ENCODE measurements at places on chromosomes 2 and 18.
A peak's percentile ranks its signal among the peaks of the same experiment; 100 is the strongest.

GRCh38 chr18:6198585-6198984 is 216.1 kb downstream of the L3MBTL4 start:
- no peak for DNase-seq

DNA sequence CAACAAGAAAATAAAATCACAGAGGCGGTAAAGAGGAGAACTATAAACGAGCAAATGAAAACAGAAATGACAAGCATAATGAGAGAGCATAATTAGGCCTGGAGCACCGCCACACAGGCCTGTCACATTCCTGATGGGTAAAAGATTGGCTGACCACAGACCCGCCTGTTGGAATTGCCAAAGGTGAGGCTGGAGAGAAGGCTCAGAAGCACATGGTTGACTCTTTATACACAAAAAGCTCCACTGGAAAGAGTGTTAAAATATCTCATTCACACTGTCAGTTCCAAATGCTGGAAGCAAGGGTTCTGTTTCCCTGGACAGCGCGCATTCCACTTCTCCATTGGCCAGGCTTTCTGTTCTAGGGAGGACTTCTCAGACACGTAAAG is 5.9 kb upstream of the LGALSL start:
- DNase-seq, result no peak

DNA sequence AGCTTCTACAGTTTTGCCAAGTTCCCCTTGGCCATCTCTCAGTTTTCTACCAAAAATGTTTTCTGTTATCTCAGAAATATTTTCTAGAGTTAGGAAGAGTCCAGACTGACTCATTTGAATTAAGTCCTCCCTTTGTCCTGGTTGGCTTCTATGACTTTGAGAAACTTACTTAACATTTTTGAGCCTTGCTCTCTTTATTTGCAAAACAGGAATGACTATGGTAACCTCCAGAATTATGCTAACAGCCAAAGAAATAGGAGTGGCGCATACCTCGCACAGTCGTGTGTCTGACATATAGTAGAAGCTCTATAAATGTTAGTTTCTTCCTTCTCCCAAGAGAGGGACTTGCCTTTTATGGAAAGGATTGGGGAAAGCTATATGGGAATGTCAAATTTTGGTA is 841.1 kb downstream of the TSN start:
- no peak for DNase-seq

- no peak for DNase-seq
These were observed 23.5 kb downstream of the TNS1 start for GRCh38 chr2:217979151-217979811.

DNA sequence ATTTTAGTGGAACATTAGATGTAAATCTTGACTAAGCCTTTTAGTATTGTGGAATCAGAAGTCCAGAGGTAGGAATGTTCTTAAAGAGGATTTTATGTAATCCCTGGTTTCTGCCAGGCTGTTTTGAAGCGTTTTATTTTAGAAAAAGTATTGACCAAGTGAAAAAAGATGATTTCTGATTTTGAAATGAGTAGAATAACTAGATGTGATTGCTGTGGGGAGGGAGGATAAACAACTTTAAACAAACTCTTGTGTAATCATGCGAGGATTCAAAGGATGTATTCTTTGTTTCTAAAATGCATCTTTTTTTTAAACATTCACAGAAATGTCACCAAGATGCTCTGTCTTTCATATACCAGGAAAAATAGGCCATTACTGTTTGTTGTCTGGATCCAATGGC is 53.9 kb downstream of the PHLPP1 start:
- DNase-seq, result no peak

DNA sequence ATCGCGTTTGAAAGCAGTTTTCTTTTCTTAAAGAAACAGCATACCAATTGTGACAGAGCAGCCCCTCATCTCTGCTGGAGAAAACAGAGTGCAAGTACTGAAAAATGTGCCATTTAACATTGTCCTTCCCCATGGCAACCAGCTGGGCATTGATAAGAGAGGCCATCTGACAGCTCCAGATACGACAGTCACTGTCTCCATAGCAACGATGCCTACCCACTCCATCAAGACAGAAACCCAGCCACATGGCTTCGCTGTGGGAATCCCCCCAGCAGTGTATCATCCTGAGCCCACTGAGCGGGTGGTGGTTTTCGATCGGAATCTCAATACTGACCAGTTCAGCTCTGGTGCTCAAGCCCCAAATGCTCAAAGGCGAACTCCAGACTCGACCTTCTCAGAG is 9.5 kb downstream of the GRHL1 start:
- DNase-seq, result no peak

DNA sequence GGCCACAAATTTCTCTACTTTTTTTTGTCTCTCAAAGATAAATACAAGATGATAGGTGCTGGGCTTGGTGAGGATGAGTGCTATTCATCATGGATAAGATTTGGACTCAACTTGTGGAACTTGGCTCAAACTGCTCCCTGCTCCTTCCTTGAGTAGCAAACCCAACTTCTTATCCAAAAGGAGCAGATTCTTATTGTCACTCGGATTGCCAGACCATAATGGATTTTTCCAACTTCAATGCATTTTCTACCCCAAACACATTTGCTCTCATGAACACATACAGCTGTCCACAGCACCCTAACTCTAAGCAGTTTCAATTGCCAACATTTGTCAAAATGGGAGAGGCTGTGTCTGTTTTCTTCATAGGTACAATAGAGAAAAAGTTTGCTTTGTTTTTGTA is 99.5 kb upstream of the APCDD1 start:
- no peak for DNase-seq

GRCh38 chr2:106552921-106553320 is 65.8 kb downstream of the CD8B2 start:
- DNase-seq, result no peak

DNA sequence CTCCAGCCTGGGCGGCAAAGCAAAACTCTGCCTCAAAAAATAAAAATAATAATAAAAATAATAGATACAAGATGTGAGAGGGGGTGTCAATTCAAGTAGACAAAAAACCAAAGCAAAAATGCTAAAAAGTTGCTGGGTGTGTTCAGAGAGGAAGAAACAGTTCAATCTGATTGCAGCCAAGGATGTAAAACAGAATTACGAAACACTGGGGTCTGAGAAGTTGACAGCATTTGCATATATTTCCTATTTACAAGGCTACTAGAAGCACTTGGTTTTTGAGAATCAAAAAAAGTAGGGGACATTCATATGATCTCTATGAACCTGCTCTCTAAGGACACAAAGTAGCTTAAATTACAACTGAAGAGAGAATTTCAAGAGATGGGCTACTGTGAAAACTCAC is 7.6 kb downstream of the TRIP12 start:
- no peak for DNase-seq

GRCh38 chr2:220424561-220424960 is 797.1 kb downstream of the SLC4A3 start:
- no peak for DNase-seq

DNA sequence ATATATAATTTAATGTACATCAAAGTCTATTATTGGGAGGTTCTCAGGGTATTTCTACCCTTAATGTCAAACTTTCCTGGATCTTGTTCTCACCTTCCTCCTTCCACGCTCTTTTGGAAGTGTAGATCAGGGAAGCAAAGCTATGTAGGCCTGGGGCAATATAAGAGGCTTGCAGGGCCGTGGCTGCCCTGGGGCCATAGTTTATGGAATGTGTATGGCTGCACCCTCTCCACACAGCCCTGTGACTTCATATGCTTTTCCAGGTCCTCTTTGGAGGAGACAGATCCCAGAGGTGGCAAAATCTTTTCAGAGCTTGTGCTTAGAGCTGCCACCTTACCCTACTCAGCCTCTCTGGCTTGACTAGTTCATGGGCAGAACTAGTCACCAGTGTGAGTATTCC is 82.9 kb downstream of the PLB1 start:
- no peak for DNase-seq

DNA sequence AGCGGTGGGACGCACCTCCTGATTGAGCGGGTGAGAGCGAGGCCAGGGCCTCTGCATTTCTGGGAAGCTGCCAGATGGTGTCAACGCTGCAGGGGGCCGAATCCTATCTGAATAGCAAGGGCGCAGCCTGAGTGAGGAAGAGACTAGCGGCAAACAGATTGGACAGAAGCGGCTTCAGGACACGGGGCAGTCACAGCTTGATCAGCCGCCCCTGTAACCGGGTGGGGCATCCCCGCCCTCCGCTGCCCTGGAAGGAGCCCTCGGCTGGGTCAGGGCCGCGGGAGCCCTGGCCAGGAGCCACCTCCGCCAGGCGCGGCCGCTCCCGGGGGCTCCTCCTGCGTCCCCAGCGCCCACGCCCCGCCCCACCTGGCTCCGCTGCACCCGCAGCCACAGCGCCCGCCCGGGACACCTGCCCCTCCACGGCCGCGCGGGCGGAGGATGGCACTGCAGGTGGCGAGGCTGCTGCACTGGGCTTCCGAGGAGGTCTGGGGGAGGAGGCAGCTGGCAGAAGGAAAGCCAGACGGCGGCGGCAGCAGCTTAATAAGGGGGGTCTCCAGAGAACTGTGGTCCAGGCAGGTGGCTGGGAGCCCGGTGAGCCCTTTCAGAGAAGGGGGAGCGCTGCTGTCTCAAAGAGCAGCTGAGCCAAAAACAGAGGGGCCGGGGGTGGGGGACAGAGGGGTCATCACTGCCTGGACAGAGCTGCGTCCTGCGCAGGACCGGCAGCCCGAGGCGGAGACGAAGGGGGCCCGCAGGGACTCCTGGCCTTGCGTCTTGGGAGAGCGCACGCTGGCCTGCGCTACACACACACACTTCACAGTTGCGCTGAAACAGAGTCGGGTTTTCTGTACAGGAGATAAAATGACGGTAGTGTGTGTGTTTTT is 18.8 kb upstream of the SOX11 start:
- no peak for DNase-seq

- DNase-seq, result no peak
These were observed 366.1 kb downstream of the EN1 start for GRCh38 chr2:118481299-118481698.

DNA sequence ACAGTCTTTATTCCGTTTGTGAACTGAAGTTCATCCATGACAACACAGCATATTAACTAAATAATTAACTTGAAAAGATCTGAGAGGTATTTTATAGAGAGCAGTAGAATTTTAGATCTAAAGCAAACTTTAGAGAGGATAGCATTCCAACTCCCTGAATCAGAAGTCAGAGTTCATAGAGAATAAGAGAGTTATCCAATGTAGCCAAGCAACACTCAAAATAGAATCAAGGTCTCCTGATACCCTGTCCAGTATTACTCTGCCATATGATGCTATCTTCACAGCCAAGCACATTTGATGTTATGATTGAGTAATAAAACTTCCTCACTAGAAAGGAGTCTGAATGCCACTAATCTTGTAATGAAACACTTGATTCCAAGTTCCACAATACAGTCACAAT is 55.5 kb downstream of the RIT2 start:
- DNase-seq, result no peak

DNA sequence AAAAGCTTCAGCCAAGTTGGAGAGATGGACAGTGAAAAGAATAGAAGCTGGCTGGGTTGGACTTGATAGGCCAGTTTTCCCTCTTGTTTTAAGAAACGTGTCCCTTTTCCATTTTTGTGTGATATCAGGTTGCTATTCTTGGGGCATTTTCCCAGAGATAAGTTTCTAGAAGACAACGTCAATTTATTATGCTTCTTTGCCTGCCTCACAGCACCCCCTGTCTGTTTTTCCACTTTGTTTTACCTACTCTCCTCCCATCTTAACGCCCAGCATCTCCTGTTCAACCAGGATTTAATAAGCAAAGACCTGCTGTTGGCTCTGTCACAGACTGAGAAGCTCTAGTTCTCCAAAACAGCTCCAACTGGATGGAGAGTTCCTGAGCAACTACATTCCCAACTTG is 317.8 kb upstream of the ZNF521 start:
- DNase-seq, result no peak

GRCh38 chr2:15334644-15335326 is 226.3 kb downstream of the NBAS start:
- no peak for DNase-seq

DNA sequence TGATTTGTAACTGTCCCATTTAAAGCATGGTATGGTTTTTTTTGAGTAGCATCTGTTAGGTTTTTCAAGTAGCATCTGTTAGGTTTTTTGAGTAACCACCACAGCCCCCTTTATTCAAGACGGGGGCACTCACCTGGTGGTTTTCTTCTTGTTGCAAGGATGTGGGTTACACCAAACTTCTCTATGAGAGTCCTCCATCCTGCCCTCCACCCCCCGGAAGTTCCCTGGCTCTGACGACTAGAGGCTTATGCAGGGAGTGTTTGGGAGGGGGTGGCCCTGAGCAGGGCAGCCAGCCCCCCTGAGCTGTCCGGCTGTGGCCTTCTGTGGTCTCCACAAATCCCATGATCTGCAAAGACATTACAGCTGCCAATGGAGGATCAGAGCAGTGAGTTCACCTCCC is 39.3 kb downstream of the MTCL1 start:
- no peak for DNase-seq

- DNase-seq, result no peak
These were observed 7.9 kb upstream of the OTOF start for GRCh38 chr2:26485725-26486418.

DNA sequence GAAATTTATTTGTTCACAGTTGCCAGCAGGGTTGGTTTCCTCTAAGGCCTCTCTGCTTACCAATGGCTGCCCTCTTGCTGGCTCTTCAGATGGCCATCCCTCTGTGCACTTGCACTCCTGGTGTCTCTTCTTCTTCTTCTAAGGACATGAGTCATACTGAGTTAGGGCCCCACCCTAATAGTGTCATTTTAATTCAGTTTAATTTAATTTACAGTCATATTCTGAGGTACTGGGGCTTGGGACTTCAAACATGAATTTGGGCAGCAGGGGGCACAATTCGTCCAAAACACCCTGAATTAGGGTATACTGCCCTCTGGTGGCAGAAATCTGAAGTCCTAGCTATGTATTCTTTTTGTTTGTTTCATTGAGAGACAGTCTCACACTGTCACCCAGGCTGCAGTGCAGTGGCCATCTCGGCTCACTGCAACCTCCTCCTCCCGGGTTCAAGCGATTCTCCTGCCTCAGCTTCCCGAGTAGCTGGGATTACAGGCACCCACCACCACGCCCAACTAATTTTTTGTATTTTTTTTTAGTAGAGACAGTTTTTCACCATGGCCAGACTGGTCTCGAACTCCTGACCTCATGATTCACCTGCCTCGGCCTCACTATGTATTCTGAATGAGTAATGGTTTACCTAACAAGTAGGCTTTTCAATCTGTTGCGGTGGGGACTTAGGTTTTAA is 19.8 kb downstream of the SLC4A1AP start:
- peak; percentile 93 for DNase-seq

- DNase-seq, result no peak
These were observed 26.1 kb downstream of the SLC39A10 start for GRCh38 chr2:195683174-195683573.

- peak; percentile 52 for DNase-seq
These were observed 13.3 kb downstream of the ATF2 start for GRCh38 chr2:175154661-175155082.

- no peak for DNase-seq
These were observed 490.0 kb downstream of the SUCLG1 start for GRCh38 chr2:83969085-83969484.

DNA sequence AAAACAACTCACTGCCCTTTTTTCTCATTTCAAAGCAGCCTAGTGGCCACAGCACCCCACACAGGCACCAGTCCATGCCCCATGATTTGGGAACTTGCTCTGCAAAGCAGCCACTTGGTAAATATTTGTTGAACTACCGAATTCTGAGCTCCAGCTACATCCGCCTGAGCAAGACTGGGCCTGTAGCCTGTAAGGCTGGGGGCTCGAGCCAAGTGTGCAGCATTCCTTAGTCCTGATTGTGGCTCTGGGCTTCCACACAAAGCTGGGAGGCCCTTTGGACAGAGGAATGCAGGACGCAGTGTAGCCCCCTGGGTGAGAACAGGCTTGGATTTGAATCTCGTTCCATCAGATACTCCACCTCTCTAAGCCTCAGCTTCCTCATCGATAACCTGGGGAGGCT is 88.4 kb downstream of the ACTR2 start:
- DNase-seq, result no peak

Measured in RKO (cell line).